ENCODE measurements at places on chromosomes 1 and 21. TPM values are rescaled to one million over a fixed set of nuclear protein-coding genes. Genes with fewer than 3 reads are reported as not detected.

DNA sequence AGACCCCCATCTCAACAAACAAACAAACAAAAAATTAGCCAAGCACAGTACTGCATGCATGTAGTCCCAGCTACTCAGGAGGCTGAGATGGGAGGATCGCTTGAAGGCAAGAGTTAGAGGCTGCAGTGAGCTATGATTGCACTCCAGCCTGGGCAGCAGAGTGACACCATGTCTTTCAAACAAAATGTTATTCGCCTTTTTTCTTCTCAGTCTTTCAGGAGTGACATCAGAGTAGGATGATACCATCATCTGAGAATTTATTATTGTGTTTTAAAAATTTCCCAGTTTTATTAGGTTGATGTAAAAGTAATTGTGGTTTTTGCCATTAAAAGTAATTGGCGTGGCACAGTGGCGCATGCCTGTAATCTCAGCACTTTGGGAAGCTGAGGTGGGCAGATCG is 10.8 kb downstream of the PARK7 start:
- peaks cover 6% of the 10 kb centered on the region for H3K4me1 ChIP-seq
- peaks cover 33% of the 10 kb centered on the region for H3K36me3 ChIP-seq
- H3K27ac ChIP-seq, result no peak overlapping the region
- no peak overlapping the region for H3K4me3 ChIP-seq
- no peak for DNase-seq
- H3K27me3 ChIP-seq, result no peaks in the 10 kb centered on the region

GRCh38 chr1:55828044-55828443 is 612.9 kb upstream of the USP24 start:
- H3K4me3 ChIP-seq, result peak overlapping the region; percentile 39
- peaks cover 2% of the 10 kb centered on the region for H3K27me3 ChIP-seq
- H3K4me1 ChIP-seq, result peaks cover 63% of the 10 kb centered on the region
- H3K36me3 ChIP-seq, result peaks cover 11% of the 10 kb centered on the region
- H3K27ac ChIP-seq, result peak overlapping the region; percentile 93

GRCh38 chr1:231584117-231584516 is 42.5 kb upstream of the DISC1 start:
- H3K36me3 ChIP-seq, result no peaks in the 10 kb centered on the region
- peak; percentile 77 for DNase-seq

- H3K27ac ChIP-seq, result no peak overlapping the region
- no peak for DNase-seq
- no peak overlapping the region for H3K4me3 ChIP-seq
Observed at GRCh38 chr1:44511769-44512168, 106.7 kb downstream of the RNF220 start.

DNA sequence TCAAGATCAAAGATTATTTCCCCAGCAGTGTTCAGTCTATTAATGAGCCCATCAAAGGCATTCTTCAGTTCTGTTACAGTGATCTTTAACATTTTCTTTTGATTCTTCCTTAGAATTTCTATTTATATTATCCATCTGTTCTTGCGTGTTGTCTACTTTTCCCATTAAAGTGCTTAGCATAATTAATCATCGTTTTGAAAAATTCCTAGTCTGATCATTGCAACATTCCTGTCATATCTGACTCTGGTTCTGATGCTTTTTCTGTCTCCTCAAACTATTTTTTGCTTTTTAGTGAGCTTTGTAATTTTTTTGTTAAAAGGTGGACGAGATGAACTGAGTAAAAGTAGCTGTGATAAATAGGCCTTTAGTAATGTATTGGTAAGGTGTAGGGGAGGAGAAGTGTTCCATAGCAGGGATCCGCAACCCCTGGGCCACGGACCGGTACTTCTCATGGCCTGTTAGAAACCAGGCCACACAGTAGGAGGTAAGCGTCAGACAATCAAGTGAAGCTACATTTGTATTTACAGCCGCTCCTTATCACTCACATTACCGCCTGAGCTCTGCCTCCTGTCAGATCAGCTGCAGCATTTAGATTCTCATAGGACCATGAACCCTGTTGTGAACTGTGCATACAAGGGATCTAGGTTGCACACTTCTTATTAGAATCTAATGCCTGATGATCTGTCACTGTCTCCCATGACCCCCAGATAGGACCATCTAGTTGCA is 163.3 kb downstream of the PIK3R3 start:
- peaks cover 27% of the 10 kb centered on the region for H3K36me3 ChIP-seq
- H3K27ac ChIP-seq, result peak overlapping the region; percentile 59
- H3K4me1 ChIP-seq, result peaks cover 30% of the 10 kb centered on the region
- no peak for DNase-seq
- H3K4me3 ChIP-seq, result peak overlapping the region; percentile 21

ROR1 gene
- 8.2 TPM for total RNA-seq

ADAMTSL4 gene
- total RNA-seq, result 34.9 TPM

DNA sequence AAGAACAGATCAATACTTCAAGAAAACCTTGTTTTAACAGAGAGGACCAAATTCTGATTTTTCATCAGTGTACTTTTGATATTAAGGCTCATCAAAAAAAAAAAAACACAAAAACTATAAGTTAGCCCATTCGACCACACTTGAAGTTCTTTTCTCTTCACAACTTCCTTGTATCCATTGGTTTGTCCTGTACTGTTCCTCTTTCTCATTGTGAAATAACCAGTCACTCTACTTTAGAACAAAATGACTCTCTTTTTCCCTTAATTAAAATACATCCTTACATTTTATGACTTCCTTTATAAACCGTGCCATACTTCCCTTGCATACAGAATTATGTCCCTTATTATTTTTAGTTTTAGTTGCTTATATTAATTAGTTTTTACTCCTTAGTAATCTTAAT is 8.4 kb downstream of the QSOX1 start:
- no peak overlapping the region for H3K27ac ChIP-seq
- DNase-seq, result no peak
- H3K36me3 ChIP-seq, result peaks cover 28% of the 10 kb centered on the region
- peaks cover 2% of the 10 kb centered on the region for H3K27me3 ChIP-seq

GRCh38 chr1:25190260-25190659 is 42.0 kb downstream of the SYF2 start:
- no peak for DNase-seq
- H3K27ac ChIP-seq, result no peak overlapping the region
- peaks cover 34% of the 10 kb centered on the region for H3K27me3 ChIP-seq
- no peak overlapping the region for H3K4me3 ChIP-seq

SLC25A34 gene
- total RNA-seq, result 0.21 TPM

DNA sequence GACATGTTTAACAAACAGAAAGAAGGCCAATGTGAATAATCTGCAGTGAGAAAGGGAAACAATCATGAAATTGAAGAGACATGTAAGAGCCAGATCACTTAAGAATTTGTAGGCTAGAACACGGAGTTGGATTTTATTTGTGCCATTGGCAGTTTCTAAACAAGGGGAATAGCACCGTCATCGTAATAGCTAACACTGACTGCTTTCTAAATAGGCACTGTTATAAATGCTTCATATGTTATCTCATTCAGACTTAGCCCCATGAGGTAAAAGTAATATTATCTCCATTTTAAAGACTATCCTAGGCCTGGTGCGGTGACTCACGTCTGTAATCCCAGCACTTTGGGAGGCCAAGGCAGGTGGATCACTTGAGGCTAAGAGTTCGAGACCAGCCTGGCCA is 12.1 kb downstream of the C1orf185 start:
- no peak for DNase-seq
- no peak overlapping the region for H3K4me3 ChIP-seq
- H3K27me3 ChIP-seq, result peaks cover 12% of the 10 kb centered on the region
- H3K27ac ChIP-seq, result no peak overlapping the region

GRCh38 chr1:218751208-218751948 is 406.2 kb downstream of the TGFB2 start:
- no peaks in the 10 kb centered on the region for H3K27me3 ChIP-seq
- peaks cover 13% of the 10 kb centered on the region for H3K4me1 ChIP-seq
- DNase-seq, result no peak
- no peaks in the 10 kb centered on the region for H3K36me3 ChIP-seq
- H3K4me3 ChIP-seq, result no peak overlapping the region

RASAL2 gene
- 32.3 TPM for total RNA-seq

DNA sequence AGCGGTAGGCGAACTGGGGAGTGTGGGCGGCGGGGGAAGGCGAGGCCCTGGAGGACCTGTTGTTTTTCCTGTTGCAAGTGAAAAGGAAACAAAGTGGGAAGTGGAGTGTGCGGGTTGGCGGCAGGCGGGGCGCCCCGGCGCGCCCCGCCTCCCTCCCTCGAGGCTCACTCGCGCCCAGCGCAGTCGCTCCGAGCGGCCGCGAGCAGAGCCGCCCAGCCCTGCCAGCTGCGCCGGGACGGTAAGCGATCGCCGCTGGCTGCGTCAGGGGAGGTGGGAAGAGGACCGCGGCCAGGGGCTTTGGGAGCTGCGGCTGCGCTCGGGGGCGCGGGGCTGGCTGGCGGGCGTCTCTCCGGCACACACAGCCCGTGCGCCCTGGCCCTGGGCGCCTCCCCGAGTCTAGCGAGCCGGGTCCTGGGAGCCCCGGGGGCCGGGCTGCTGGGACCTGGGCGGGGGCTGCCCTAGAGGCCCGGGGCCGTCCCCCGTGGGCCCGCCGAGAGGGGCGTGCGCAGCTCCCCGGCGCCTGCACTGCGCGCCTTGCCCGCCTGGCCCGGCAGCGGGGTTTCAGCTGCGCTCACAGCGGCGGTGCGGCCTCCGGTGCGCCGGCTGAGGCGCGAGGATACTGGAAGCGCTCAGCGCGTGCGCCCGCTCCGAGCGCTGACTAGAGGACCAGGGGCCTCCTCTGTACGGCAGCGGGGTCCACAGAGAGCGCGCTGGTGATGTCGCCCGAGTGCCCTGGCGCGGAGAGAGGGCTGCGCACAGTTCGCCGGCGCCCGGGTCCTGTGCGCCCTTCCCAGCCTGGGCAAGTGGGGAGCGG is at the start of gene PIK3CD:
TSS of gene PIK3CD (plus strand) at position 167 of the 814 bp plus-strand sequence. CDS start 58,725 bp downstream, outside the sequence.
- H3K27me3 ChIP-seq, result peaks cover 22% of the 10 kb centered on the region
- H3K27ac ChIP-seq, result no peak within 1 kb of the TSS
- no peaks in the 10 kb centered on the region for H3K36me3 ChIP-seq
- H3K4me3 ChIP-seq, result peak within 1 kb of the TSS; percentile 88
- peaks cover 5% of the 10 kb centered on the region for H3K4me1 ChIP-seq
- DNase-seq, result no peak

ZNF593OS gene
- not detected for total RNA-seq

GRCh38 chr21:35351434-35351833 is 302.3 kb upstream of the RUNX1 start:
- DNase-seq, result no peak
- H3K27ac ChIP-seq, result no peak overlapping the region
- no peak overlapping the region for H3K4me3 ChIP-seq
- peaks cover 46% of the 10 kb centered on the region for H3K4me1 ChIP-seq
- H3K36me3 ChIP-seq, result no peaks in the 10 kb centered on the region

DNA sequence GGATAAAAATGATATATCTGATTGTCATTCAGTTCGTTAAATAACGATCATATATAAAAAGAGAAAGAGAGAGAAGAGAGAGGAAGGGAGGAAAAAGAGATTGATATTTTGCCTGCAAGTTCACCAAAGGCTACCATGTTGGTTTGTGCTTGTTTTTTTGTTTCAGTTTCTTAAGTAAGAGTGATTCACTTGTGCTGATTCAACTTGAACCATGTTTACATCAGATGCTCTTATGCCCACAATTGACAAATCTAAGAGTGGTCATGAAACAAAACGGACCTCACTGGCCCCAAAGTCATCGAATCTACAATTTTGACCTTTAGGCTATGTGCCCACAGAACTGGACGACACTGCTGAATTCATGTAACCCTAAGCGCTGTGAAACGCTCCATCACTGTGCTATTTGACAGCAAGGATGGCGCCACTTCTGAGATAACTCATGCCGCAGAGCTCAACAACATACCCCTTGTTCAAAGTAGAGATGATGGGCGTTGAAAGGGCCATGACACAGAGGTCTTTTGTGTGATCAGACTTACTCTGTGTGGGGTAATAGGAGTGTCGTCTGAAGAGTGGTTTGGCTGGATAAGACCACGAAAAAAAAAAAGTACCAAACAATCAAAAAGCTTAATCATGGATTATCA is 481.4 kb downstream of the SETD4 start:
- H3K27ac ChIP-seq, result peak overlapping the region; percentile 66
- peaks cover 82% of the 10 kb centered on the region for H3K4me1 ChIP-seq
- DNase-seq, result no peak
- peak overlapping the region; percentile 45 for H3K4me3 ChIP-seq
- H3K36me3 ChIP-seq, result no peaks in the 10 kb centered on the region
- peaks cover 2% of the 10 kb centered on the region for H3K27me3 ChIP-seq

- no peak for DNase-seq
- no peak overlapping the region for H3K4me3 ChIP-seq
- no peaks in the 10 kb centered on the region for H3K27me3 ChIP-seq
- H3K36me3 ChIP-seq, result no peaks in the 10 kb centered on the region
- H3K4me1 ChIP-seq, result no peaks in the 10 kb centered on the region
Observed at GRCh38 chr21:26374817-26375216, 198.3 kb downstream of the CYYR1 start.

PLCH2 gene
- total RNA-seq, result not detected

GRCh38 chr1:35215346-35215745 is 22.4 kb upstream of the SFPQ start:
- no peaks in the 10 kb centered on the region for H3K36me3 ChIP-seq
- H3K27me3 ChIP-seq, result no peaks in the 10 kb centered on the region
- peaks cover 9% of the 10 kb centered on the region for H3K4me1 ChIP-seq
- DNase-seq, result no peak
- H3K27ac ChIP-seq, result no peak overlapping the region

RGS13 gene
- not detected for total RNA-seq

DNA sequence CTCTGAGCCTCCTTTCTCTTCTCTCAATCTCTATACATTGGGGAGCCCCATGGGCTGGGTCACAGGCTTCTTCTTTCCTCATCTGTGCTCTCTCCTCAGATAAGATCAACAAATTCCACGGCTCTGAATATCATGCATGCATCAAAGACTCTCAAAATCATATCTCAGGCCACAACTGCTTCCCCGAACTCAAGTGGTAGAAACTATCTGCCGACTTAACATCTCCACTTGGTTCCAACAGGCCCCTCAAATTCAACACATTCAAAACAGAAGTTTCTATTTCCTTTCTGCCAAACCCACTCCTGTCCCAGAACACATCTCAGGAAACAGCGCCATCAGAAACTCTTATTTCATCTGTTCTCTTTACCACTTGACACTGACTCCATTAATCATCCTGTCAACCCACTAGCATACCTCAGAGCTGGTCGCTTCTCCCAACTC is 16.7 kb downstream of the DDX59 start:
- no peaks in the 10 kb centered on the region for H3K27me3 ChIP-seq
- no peak overlapping the region for H3K27ac ChIP-seq
- no peak overlapping the region for H3K4me3 ChIP-seq
- peaks cover 27% of the 10 kb centered on the region for H3K4me1 ChIP-seq
- DNase-seq, result no peak

- H3K4me1 ChIP-seq, result peaks cover 73% of the 10 kb centered on the region
- H3K27me3 ChIP-seq, result no peaks in the 10 kb centered on the region
- H3K4me3 ChIP-seq, result peak overlapping the region; percentile 75
- H3K27ac ChIP-seq, result peak overlapping the region; percentile 86
- DNase-seq, result no peak
Observed at GRCh38 chr1:172357753-172358385, 62.6 kb upstream of the C1orf105 start.

FMO1 gene
- not detected for total RNA-seq
